Kidney (tissue), 22 donors: ENCODE measurements at places on chromosomes 5 and 9. TPM values are rescaled to one million over a fixed set of nuclear protein-coding genes. Genes with fewer than 3 reads are reported as not detected.

DNA sequence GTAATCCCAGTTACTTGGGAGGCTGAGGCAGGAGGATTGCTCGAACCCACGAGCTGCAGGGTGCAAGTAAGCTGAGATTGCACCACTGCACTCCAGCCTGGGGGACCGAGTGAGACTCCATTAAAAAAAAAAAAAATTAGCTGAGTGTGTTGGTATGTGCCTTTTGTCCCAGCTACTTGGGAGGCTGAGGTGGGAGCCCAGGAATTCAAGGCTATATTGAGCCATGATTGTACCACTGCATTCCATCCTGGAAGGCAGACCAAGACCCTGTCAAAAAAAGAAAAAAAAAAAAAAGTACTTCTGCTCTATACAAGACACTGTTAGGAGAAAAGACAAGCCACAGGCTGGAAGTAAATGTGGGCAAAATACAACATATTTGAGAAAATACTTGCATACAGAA, 68.5 kb upstream of the FBXW11 start:
- H3K4me3 ChIP-seq: no peak overlapping the region
- H3K4me1 ChIP-seq: no peaks in the 10 kb centered on the region
- no peak overlapping the region for H3K27ac ChIP-seq
- H3K27me3 ChIP-seq: no peaks in the 10 kb centered on the region

The DMRT2 gene
- 9.3 TPM for total RNA-seq

- no peak overlapping the region for H3K4me3 ChIP-seq
- no peaks in the 10 kb centered on the region for H3K4me1 ChIP-seq
- H3K36me3 ChIP-seq: no peaks in the 10 kb centered on the region
- no peak overlapping the region for H3K27ac ChIP-seq
Observed at GRCh38 chr5:116013207-116013785, 19.0 kb upstream of the ARL14EPL start.

The MYOT gene
- 0.94 TPM for total RNA-seq

The SPINK6 gene
- total RNA-seq: not detected

The LCN15 gene
- total RNA-seq: not detected

The HEMGN gene
- 0.16 TPM for total RNA-seq

The BAG1 gene
- 134 TPM for total RNA-seq

GRCh38 chr5:155678371-155678770, 648.6 kb upstream of the SGCD start:
- H3K36me3 ChIP-seq: no peaks in the 10 kb centered on the region
- H3K4me3 ChIP-seq: no peak overlapping the region
- no peaks in the 10 kb centered on the region for H3K4me1 ChIP-seq
- H3K27me3 ChIP-seq: no peaks in the 10 kb centered on the region
- H3K27ac ChIP-seq: no peak overlapping the region
- no peak for DNase-seq

The NKD2 gene
- total RNA-seq: 14.1 TPM

- no peaks in the 10 kb centered on the region for H3K36me3 ChIP-seq
- H3K27me3 ChIP-seq: no peaks in the 10 kb centered on the region
- H3K27ac ChIP-seq: no peak overlapping the region
- no peak overlapping the region for H3K4me3 ChIP-seq
- no peak for DNase-seq
Observed at GRCh38 chr9:77589046-77589795, 58.9 kb downstream of the GNA14 start.

GRCh38 chr5:179603308-179603707, 20.2 kb downstream of the HNRNPH1 start:
- H3K36me3 ChIP-seq: peaks cover 3% of the 10 kb centered on the region
- DNase-seq: no peak
- H3K4me1 ChIP-seq: no peaks in the 10 kb centered on the region
- no peak overlapping the region for H3K4me3 ChIP-seq
- no peak overlapping the region for H3K27ac ChIP-seq

DNA sequence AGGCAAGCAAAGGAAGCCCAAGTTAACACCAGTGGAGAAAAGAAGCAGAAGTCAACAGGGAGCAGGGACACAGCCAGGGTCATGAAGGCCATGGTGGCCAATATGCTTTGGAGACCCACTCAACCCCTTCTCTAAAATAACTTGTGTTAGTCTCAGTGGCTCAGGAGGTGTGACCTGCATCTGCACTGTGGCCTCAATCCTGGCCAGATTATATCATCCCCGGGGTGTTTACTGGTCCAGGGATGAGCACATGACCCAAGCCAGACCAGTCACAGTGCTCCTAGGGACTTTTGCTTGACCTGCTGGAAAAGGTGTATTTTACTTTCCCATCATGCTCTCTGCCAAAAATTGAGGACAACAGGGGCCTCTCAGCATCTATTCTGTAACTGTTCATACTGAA, 105.2 kb downstream of the DPYSL3 start:
- DNase-seq: no peak
- no peak overlapping the region for H3K4me3 ChIP-seq
- H3K27ac ChIP-seq: no peak overlapping the region
- no peaks in the 10 kb centered on the region for H3K36me3 ChIP-seq
- no peaks in the 10 kb centered on the region for H3K4me1 ChIP-seq

DNA sequence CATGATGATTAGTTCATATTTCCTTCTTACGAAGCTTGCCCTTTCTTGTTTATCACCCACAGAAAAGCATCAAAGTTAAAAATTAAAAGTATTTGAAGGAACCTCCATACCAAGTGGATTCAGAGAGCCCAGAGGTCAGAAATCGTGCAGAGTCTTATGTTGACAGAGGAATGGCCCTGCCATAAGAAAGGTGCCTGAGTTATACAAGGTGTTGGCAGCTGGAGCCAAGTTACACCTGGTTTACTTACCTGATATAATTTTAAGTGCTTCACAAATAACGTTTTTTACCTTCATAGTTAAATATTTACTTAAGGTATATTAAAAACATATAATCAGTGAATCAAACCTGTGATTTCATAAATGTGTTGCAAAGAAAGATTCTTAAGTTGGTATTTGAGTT, 42.3 kb upstream of the DHFR start:
- no peaks in the 10 kb centered on the region for H3K27me3 ChIP-seq
- no peaks in the 10 kb centered on the region for H3K4me1 ChIP-seq
- no peak overlapping the region for H3K27ac ChIP-seq

DNA sequence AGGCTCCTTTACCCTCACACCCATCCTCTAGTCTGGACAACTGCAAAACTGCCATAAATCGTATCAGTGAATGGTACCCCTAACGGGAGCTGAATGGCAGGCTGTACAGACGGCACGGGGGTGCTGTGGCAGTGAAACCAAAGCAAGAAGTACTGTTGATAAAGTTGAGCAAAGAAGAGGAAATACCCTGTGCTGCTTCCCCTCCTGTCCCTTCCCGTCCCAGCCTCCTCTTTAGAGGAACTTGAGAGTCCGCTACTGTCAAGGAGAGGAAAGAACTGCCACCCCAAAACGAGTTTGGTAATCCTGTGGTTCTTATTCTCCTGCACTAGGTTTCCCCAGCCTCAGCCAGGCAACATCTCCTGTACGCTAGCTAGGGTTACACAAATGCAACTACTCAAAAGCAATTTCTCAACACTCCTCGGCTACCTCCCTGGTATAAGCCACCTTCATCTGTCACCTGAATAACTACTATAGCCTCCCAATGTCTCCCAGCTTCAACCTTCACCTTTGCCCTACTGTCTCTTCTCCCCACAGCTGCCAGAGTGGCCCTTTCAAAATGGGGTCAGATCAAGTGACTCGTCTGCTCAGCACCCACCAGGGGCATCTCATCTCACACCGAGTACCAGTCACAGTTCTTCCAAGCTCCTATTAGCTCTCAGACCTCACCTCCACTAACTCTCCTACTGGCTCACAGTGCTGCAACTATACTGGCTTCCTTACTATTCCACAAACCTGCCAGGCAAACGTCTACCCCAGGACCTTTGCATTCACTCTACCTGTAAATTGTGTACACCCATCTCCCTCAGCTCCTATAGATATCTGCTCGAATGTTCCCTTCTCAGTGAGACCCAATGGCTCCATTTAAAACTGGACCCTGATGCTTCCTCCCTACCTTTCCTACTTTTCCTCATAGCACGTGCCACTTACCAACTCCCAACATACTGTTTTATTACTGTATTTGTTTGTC, 4.1 kb downstream of the GLRX start:
- peak overlapping the region; percentile 62 for H3K27ac ChIP-seq
- DNase-seq: no peak
- peak overlapping the region; percentile 63 for H3K4me3 ChIP-seq
- no peaks in the 10 kb centered on the region for H3K36me3 ChIP-seq
- peaks cover 5% of the 10 kb centered on the region for H3K4me1 ChIP-seq

The CCDC192 gene
- not detected for total RNA-seq

The CTXN3 gene
- total RNA-seq: 0.35 TPM

The PCDHGA11 gene
- total RNA-seq: 3.6 TPM

GRCh38 chr5:60463179-60463868, 236.6 kb downstream of the DEPDC1B start:
- no peak overlapping the region for H3K27ac ChIP-seq
- H3K27me3 ChIP-seq: no peaks in the 10 kb centered on the region
- no peaks in the 10 kb centered on the region for H3K4me1 ChIP-seq
- DNase-seq: no peak

The GLRA1 gene
- total RNA-seq: not detected

GRCh38 chr9:103702572-103702971, 391.5 kb upstream of the SMC2 start:
- no peaks in the 10 kb centered on the region for H3K36me3 ChIP-seq
- H3K4me1 ChIP-seq: no peaks in the 10 kb centered on the region
- no peak overlapping the region for H3K4me3 ChIP-seq

GRCh38 chr5:167798448-167798847, 493.0 kb upstream of the WWC1 start:
- H3K27me3 ChIP-seq: no peaks in the 10 kb centered on the region
- DNase-seq: no peak
- no peaks in the 10 kb centered on the region for H3K36me3 ChIP-seq
- H3K4me3 ChIP-seq: no peak overlapping the region
- H3K4me1 ChIP-seq: no peaks in the 10 kb centered on the region
- H3K27ac ChIP-seq: no peak overlapping the region

DNA sequence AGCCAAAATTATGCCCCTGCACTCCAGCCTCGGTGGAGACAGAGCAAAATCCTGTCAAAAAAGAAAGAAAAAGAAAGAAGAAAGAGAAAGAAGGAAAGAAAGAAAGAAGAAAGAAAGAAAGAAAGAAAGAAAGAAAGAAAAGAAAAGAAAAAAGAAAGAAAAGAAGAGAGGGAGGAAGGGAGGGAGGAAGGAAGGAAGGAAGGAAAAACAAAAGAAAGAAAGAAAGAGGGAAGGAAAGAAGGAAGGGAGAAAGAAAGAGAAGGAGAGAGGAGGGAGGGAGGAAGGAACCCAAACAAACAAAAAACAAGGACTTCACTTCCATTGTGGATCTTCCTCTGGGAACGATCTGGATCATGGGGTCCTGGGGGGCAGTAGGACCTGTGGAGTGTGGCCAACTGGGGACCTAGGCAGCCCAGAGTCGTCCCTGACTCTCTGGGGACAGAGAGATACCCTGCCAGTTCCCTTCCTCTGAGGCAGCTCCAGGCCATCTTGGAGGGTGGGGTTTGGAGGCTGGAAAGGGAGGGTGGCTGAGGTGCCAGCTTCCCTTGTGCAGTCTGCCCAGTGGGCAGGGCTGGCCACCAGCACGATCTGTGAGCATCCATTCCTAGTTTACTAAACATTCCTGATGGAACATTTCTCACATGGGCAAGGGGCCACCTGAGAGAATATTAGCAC, 216.8 kb downstream of the PAX5 start:
- H3K36me3 ChIP-seq: no peaks in the 10 kb centered on the region
- no peak overlapping the region for H3K4me3 ChIP-seq
- no peaks in the 10 kb centered on the region for H3K4me1 ChIP-seq
- H3K27ac ChIP-seq: no peak overlapping the region
- peaks cover 3% of the 10 kb centered on the region for H3K27me3 ChIP-seq
- DNase-seq: no peak

The TLX3 gene
- total RNA-seq: not detected

DNA sequence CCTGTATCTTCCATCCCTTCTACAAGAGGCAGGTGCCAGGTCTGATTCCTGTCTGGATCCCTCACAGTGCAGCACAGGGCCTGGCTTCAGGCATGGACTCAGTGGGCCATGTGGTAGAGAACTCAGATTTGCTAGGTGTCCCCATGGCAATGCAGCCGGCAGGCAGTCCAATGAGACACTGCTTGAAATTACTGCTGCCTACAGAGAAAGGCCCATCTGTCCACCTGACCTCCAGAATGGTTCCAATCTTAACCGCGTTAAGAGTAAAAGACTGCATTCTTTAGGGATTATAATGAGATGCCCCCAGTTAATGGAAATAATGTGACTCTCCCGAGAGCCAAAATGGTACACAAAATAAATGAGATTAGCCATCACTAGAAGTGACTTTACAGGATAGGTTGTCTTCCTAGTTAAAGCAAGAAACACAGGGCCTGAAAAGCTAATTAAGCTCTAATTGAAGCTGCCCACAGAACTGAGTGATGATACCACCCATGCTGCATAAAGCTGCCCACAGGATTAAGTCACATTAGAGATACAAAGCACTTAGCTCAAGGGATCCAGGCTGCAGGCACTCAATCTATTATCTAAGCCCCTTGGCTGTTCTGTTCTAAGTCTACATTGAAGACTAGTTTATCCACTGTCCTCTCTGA, 11.4 kb downstream of the FAM193B start:
- H3K27me3 ChIP-seq: no peaks in the 10 kb centered on the region
- peaks cover 3% of the 10 kb centered on the region for H3K36me3 ChIP-seq
- H3K27ac ChIP-seq: no peak overlapping the region
- DNase-seq: no peak
- H3K4me1 ChIP-seq: peaks cover 14% of the 10 kb centered on the region

- H3K27me3 ChIP-seq: no peaks in the 10 kb centered on the region
- no peaks in the 10 kb centered on the region for H3K4me1 ChIP-seq
- H3K36me3 ChIP-seq: no peaks in the 10 kb centered on the region
Observed at GRCh38 chr9:16716601-16717000, 153.9 kb downstream of the BNC2 start.

- H3K4me1 ChIP-seq: no peaks in the 10 kb centered on the region
- H3K27me3 ChIP-seq: no peaks in the 10 kb centered on the region
- H3K27ac ChIP-seq: no peak overlapping the region
- no peak overlapping the region for H3K4me3 ChIP-seq
- DNase-seq: no peak
Observed at GRCh38 chr9:133476036-133476931, 2.6 kb downstream of the SLC2A6 start.

GRCh38 chr5:130978475-130978874, 186.6 kb downstream of the HINT1 start:
- H3K27me3 ChIP-seq: no peaks in the 10 kb centered on the region
- no peak overlapping the region for H3K27ac ChIP-seq
- DNase-seq: no peak
- no peaks in the 10 kb centered on the region for H3K4me1 ChIP-seq

DNA sequence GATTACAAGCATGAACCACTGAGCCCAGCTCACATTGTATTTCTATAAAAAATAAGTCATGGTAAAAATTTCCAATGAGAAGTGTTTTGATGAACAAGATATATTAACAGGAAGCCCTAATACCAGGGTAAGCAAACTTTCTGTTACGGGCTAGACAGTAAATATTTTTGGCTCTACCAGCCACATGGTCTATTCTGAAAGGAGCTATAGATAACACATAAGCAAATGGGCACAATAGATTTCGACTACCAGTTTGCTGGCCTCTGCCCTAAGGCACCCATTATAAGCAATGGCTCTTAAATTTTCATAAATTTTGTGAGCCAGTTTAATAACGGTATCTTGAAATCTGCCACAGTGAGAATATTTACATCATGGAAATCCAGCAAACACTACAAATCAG, 8.1 kb downstream of the UBQLN1 start:
- no peaks in the 10 kb centered on the region for H3K36me3 ChIP-seq
- peaks cover 10% of the 10 kb centered on the region for H3K4me1 ChIP-seq
- DNase-seq: no peak
- H3K27me3 ChIP-seq: no peaks in the 10 kb centered on the region
- no peak overlapping the region for H3K4me3 ChIP-seq

The MAMDC2 gene
- total RNA-seq: 7.1 TPM

- H3K4me1 ChIP-seq: no peaks in the 10 kb centered on the region
- H3K4me3 ChIP-seq: no peak overlapping the region
- no peak overlapping the region for H3K27ac ChIP-seq
- H3K36me3 ChIP-seq: no peaks in the 10 kb centered on the region
- no peaks in the 10 kb centered on the region for H3K27me3 ChIP-seq
Observed at GRCh38 chr5:121164632-121165031, 687.0 kb upstream of the FTMT start.
